ENCODE measurements at places on chromosomes 5 and 9. TPM values are rescaled to one million over a fixed set of nuclear protein-coding genes. Genes with fewer than 3 reads are reported as not detected.
A peak's percentile ranks its signal among the peaks of the same experiment; 100 is the strongest.

GABRA6 gene
- not detected for total RNA-seq

- peak; percentile 43 for DNase-seq
Measured at GRCh38 chr5:132363431-132364112, 5.9 kb upstream of the SLC22A5 start.

IQGAP2 gene
- 25.0 TPM for total RNA-seq

- no peak for DNase-seq
Measured at GRCh38 chr5:89241186-89241585, 358.2 kb upstream of the MEF2C start.

- no peak for DNase-seq
Measured at GRCh38 chr5:35158204-35158603, 72.1 kb downstream of the PRLR start.

- DNase-seq, result no peak
Measured at GRCh38 chr9:111094433-111094924, 56.2 kb upstream of the LPAR1 start.

GRCh38 chr9:126058011-126058531, 268.6 kb upstream of the MVB12B start:
- DNase-seq, result no peak

IFNK gene
- not detected for total RNA-seq

ANKRD55 gene
- not detected for total RNA-seq

GRCh38 chr5:53164478-53165165, 55.1 kb upstream of the MOCS2 start:
- no peak for DNase-seq

GRCh38 chr9:137303893-137304382, 1.9 kb upstream of the NRARP start:
- DNase-seq, result no peak

DNA sequence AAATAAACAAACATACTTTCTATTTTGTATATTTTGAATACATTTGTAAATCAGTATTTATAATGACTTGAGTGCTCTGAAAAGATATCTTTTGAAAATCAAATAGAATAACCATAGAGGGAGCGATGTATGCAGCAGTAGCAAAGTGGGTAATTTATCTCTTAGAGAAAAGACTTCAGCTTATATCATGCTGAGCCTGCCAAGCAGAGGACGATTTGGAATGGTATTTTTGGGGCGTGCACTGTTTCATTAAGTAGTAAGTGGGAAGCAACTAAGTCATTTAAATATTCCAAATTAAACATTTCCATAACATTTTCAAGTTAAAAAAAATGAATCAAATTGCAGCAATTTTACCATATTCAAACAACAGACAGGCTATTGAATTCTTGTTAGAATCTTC, 147.6 kb downstream of the CDH10 start:
- no peak for DNase-seq

GRCh38 chr9:134554373-134555093, 87.1 kb upstream of the COL5A1 start:
- DNase-seq, result no peak

- no peak for DNase-seq
Measured at GRCh38 chr9:28688172-28688571, 1114.9 kb upstream of the C9orf72 start.

- no peak for DNase-seq
Measured at GRCh38 chr5:68331192-68332079, 115.9 kb downstream of the PIK3R1 start.

PAX5 gene
- total RNA-seq, result not detected

- no peak for DNase-seq
Measured at GRCh38 chr5:179344431-179345182, 654 bp downstream of the ADAMTS2 start.

DNA sequence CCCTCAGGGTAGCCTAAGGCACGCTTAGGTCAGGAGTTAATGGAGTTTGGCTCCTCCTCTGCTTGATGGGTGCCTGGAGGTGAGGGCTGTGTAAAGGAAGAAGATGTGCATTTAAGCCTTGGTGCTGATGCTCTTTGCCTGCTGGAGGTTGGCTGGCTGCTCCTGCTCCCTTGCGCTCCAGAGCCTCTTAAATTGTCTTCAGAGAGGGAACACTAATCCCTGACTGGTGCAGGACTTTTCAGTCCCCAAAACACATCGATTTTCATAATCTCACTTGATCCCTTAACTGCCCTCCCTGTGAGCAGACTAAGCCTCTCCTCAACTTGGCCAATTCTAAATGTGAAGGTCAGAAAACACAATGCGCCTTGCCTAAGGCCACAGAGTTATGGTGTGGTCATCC, 16.2 kb upstream of the TCOF1 start:
- DNase-seq, result no peak

DBH gene
- not detected for total RNA-seq

DNA sequence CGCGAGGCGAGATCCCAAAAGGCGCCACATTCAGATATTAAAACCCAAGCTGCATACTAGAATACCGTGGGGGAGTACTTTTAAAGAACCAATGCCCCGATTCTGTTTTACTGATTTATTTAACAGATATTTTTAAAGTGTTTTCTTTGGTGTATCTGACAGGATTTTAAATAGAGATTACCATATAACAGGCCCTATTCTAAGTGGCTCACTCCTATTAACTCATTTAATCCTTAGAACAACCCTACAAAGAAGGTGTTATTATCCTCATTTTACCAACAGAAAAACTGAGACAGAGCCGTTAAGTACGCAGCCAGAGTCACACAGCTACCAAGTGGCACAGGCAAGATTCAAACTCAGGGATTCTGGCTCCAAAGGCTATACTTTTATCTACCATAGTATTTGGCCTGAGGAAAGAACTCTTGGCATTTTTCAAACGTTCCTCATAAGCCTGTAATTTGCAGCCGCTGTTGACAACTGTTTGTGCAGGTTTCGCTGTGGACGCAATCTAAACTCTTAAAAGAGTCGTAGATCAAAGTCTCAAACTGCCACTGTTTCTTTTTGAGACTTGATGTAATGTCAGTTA, 550 bp upstream of the TMEM245 start:
- DNase-seq, result no peak

GRCh38 chr5:173750538-173751265, 134.3 kb upstream of the BOD1 start:
- no peak for DNase-seq

MGAT4B gene
- total RNA-seq, result 613 TPM

DNA sequence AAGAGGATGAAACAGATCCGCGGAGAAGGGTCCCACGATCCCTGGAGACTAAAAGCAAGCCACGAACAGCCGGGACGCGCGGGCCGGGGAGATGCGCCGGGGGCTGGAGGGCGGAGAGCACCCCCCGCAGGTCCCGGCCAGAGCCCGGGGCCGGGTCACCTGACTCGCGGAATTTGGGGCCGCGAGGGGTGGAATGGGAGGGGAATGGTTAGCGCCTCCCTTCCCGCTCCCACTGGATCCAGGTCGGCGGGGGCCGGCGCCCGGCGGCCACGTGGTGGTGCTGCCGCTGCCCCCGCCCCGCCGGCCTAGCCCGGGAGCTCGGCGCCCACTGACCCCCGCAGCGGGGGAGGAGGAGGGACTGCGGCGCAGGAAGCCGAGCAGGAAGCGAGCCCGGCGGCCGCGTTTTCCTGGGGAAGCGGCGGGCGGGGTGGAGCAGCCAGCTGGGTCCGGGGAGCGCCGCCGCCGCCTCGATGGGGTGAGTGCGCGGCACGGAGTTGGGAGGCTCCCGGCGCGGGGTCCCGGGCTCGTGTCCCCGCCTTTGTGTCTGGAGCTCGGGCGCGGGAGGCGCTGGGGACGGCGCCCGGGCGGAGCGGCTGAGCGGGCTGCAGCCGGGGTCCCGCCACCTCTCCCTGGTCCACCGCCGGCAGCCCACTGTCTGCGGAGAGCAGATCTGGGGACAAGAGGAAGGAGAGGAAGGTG, at the start of gene RAI14:
Gene RAI14 (plus strand): TSS at position 328 of the 699 bp plus-strand sequence. CDS start 30,592 bp downstream, outside the sequence.
- DNase-seq, result peak; percentile 88

DNA sequence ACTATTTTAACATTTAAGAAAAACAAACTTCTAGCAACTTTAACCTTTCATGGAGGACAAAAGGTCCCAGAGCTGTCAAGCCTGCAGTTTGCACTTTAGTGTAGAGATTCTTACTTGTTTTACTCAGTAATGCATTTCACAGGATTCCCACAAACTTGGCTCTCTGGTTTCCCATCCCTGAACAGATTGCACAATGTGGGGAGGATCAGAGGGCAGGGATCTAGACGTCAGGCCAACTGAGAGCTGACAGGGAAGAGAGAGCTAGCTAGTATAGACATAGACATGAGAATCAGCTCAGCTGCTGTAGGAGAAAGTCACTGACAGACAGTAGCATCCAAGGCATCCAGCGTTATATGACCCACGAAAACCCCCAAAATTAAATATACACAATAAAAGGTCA, 20.9 kb upstream of the BNIP1 start:
- no peak for DNase-seq

CEL gene
- 2.6 TPM for total RNA-seq

Measured in Calu3 (cell line).